Activated CD8-positive, alpha-beta memory T cell treated with anti-CD3 and anti-CD28 coated beads, Interleukin-2, amount 50 U/mL, for 4 hours (primary cell): ENCODE measurements at places on chromosomes 2 and 18.

- DNase-seq = no peak
Measured at GRCh38 chr2:162473986-162474385, 130.1 kb downstream of the GCA start.

DNA sequence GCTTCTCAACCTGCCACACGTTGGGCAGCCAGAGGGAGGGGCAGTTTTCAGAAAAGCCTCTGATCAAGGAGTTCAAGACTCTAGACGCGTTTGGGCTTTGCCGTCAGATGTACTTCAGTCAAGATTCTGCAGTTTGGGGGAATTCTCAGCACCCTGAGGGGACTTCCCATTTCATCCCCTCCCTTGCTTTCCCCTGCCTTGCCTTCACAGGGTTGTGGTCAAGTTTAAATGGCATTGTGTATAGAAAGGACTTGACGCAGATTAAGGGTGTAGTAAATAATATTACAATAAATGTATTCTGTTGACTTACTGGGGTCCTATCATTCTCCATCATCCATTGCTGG lies 198.3 kb upstream of the NABP1 start:
- no peak for DNase-seq

DNA sequence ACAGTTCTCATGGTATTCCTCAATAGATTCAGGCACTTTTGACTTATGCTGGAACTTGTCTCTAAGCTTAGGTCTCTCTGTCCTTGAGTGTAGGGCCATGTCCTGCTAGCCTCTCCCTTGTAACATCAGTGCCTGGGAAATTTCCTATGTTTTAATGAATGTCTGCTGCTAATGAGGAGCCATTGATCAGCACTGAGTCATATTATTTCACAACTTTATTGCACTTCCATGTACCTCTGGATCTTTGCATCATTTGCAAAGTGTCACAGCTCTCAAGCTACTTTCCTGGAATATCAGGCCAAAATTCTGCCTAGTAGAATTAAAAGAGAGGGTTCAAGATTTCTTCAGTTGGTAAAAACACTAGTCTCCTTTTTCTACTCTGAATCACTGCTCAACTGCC lies 102.5 kb downstream of the GAREM1 start:
- DNase-seq = no peak

DNA sequence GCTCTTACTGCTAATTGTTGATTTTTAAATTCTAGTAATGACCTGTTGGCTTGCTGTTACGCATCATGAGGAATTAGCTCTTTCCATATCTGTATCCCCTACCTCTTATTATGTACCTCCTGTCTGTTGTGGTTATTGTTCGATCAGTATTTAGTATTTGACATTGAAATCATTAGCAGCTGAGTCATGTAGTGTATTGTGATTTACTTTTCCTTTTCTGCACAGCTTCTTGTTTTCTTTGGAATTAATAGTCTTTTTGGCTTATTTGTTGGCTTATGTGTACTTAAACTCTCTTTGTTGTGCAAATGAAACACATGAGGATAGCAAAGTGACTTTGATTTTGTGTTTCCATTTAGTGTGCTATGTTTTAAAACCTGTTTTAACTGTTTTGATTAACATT lies 4.3 kb downstream of the EPB41L5 start:
- no peak for DNase-seq

DNA sequence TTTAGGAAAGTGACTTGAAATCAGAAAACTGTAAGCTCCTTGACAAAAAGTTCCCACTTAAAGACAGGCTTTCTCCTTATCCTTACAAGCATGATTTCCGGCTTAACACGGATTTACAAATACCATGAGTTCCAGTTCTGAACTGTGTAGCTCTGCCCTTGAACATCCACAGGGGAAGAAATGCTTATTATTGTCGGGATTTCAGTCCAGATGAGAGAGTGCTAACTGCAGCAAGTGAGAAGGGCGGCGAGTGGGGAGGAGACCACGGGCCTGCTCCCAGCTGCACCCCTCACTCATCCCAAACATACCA lies 73.1 kb downstream of the LRRC30 start:
- no peak for DNase-seq

GRCh38 chr2:42359304-42359964 lies 1.6 kb downstream of the COX7A2L start:
- DNase-seq = no peak

GRCh38 chr2:3598912-3599854 lies 4.3 kb downstream of the COLEC11 start:
- no peak for DNase-seq

DNA sequence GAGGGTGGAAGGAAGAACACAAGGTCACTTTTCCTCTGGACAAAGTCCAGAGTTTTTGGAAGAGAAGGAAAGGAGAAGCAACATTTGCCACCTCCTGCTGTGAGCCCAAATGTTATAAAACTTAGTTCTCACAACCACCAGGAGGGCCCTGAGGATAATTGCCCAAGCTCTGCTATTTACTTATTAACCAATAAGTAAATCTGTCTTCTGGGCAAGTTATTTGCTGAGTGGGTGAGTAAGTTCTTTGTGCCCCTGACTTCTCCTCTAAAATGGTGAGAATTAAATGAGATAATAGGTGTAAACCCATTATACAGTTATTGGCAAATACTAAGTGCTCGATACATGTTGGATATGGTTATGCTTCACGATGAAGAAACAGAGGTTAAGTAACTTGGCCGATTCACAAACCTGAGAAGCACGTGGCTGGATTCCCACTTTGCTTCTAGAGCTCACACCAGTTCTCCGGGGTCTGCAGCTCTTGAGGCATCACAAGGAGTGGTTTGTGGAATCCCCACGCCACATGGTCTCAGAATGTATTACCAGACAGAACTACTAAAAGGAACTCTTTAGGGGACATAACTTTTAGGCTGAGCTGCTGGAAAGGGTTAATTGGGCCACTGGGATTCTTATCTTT lies 164.1 kb downstream of the MYCN start:
- no peak for DNase-seq
